ENCODE measurements at places on chromosomes 2 and 18.
A peak's percentile ranks its signal among the peaks of the same experiment; 100 is the strongest.

DNA sequence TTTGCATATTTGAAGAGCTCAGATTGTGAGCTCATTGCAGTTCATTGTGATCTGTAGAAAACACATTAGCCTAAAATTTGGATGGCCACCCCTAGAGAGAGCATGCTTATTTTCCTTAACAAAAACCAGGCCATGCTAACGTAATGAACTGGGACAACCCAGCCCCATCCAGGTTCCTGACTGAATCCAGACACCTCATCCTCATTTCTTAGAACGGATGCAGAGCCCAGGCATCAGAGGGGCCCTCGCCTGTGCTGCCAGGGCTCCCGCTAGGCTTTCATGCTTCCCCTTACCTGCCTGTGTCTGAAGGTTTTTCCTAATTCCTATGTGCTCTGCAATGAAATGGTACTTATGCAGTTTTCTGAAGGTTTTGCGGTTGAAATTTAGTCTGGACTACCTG lies 171.1 kb downstream of the CCDC102B start:
- DNase-seq: peak; percentile 10

- no peak for DNase-seq
Measured at GRCh38 chr18:10182009-10182624, 268.3 kb downstream of the VAPA start.

DNA sequence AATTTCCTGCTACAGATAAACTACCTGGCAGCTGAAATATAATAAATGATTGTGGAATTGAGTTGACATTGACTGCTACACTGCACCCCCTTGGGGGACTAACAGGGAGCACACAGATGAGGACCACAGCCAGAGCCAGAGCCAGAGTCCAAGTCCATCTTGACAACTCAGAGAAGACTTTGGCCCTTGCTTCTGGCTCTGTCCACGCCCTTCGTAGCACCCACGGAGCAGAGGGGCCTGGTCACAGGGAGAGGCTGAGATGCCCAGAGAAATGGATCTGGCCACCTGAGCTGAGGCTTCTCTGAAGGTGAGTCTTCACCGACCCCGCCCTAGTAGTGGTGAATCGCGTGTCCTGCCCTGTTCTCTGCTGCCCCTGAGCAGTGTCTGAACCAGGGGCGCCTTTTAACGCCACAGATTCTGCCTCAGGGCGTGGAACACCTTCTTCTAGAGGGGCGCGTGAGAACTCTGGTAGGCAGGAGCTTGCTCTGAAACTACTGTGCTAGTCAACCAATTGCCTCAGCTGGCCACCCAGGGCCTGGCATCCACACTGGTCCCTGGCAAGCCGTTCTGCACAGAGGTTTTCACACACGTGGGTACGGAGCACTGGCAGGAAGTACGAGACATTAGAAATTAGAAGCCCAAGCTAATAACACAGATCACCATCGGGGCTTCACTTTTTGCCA lies 35.7 kb upstream of the MAT2A start:
- no peak for DNase-seq

DNA sequence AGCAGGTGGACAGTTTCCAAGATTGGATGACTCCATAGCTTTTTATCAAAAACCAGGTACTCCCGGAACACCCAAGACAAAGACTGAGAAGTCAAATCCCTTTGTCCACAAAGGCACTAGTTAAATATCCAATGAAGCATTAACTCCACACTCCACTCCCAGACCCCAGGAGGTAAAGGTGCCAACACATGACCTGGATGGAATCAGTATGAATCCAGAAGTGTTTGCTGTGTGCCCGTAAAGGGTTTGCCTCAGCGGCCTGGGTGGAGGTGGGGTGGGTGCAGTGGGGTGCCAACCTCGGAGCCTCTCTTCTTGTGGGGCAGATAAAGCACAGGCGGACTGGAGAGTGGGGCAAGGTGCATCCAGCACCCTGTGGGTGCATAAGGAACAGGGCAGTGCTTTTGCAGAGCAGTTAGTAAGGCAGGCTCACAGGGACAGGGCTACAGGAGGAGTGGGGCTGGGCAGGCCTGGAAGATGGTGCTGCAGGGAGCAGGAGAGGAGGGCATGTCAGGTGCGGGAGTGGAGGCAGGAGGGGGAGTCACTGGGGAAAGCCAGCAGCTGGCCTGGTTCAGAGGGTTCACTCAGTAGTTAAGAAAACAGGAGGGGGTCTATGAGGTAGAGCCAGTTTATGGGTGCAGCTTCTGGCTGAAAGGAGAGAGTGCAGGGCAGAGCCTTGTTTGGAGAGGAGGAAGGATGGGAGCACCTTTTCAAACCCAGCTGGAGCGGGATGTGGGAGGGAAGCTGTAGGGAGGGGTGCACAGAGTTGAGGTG lies 208.4 kb upstream of the SMAD2 start:
- DNase-seq: no peak

- no peak for DNase-seq
Measured at GRCh38 chr2:79086255-79086654, 1.5 kb downstream of the REG1B start.

DNA sequence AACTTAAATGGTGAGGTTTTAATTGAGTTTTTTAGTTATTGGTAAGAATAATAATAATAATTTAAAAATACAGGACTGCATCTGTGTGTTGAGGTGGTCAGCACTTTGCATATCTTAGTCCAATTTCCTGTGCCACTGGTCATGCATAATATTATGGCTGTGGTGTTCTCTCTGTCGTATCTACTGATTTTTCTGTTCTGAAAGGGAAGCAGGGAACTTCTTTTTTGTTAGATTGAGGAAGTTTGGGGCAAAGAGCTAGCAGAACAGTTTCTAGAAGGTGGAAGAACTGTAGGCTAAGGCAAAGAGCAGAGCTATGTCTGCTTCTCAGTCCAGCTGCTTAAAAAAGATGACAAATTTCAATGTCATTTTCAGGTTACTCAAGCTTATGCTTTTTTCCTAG lies 74.3 kb downstream of the XRCC5 start:
- DNase-seq: no peak

GRCh38 chr2:20616341-20616871 lies 34.5 kb downstream of the HS1BP3 start:
- DNase-seq: no peak

GRCh38 chr2:240557808-240558207 lies at the start of gene ANKMY1:
Gene ANKMY1 (minus strand): TSS chr2:240557988. CDS start chr2:240557335, 653 bp downstream.
- DNase-seq: peak; percentile 84

DNA sequence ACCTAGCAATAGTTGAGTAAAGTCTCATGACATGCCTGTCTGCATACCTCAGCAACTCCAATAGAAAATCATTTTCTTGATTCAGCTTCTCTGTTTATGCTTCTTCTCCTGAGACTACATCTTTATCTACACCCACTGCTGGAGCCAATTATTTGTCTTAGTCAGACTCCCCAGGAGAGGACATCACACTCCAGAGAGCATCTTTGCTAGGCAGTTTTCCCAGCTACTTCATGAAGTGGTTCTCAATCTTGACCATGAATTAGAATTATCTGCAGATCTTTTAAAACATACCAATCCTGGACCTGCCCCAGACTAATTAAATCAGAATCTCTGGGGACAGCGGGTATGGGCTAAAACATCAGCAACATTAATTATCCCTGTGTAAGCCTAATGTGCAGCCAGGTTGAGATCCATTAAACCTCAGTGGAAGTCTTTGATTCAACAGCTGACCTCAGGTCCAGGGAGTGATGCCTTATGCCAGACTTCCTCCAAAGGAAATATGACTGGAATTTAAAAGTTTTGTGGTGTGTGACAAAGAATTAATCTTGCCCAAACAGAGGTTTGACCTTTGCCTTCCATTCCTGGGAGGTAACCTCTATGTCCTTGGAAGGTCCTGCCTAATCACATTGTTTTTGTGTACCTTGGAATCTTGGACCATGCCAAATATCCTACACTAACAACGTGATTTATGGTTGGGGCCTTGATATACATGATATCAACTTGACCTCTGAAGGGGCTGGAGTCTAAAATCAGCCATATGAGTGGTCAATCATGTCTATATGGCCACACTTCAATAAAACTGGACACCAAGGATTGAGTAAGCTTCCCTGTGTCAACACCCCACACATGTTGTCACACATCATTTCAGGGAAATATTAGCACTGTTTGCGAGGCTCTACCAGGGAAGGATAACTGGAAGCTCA lies 99.3 kb upstream of the DNAJC10 start:
- DNase-seq: no peak

GRCh38 chr2:109448207-109448606 lies 165.6 kb downstream of the SEPTIN10 start:
- no peak for DNase-seq

DNA sequence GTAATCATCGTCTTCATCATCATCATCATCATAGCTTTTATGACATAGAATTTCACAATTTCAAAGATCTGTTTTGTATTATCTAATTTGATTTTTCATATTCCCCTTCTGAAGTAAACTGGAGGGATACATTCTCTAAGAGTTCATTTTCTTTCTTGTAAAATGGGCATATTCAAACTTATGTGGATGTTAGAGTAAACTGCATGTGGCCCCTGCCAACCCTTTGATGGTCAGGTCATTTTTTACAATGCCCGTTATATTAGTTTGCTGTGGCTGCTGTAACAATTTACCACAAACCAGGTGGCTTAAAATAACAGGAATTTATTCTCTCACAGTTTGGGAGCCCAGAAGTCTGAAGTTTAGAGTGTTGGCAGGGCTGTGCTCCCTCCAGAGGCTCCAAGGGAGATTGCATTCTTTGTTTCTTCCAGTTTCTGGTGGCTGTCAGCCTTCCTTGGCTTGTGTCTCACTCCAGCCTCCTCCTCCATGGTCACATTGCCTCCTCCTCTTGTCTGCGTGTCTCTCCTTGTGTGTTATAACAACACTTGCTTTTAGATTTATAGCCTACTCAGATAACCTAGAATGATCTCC lies 127.5 kb upstream of the MMADHC start:
- DNase-seq: no peak

GRCh38 chr2:177556153-177556552 lies 163.6 kb downstream of the AGPS start:
- no peak for DNase-seq

- DNase-seq: no peak
Measured at GRCh38 chr2:120904379-120904778, 168.7 kb downstream of the GLI2 start.

- peak; percentile 48 for DNase-seq
Measured at GRCh38 chr2:205834796-205835195, 152.5 kb downstream of the NRP2 start.

DNA sequence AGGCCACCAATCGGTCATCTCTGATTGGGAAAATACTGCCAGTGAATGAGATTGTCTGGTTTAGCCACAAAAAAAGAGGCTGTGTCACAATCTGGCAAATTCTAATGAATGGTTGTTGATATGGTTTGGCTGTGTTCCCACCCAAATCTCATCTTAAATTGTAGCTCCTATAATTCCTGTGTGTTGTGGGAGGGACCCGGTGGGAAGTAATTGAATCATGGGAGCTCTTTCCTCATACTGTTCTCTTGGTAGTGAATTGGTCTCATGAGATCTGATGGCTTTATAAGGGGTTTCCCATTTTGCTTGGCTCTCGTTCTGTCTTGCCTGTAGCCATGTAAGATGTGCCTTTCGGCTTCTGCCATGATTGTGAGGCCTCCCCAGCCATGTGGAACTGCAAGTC lies 838.3 kb downstream of the SLC4A3 start:
- DNase-seq: no peak

DNA sequence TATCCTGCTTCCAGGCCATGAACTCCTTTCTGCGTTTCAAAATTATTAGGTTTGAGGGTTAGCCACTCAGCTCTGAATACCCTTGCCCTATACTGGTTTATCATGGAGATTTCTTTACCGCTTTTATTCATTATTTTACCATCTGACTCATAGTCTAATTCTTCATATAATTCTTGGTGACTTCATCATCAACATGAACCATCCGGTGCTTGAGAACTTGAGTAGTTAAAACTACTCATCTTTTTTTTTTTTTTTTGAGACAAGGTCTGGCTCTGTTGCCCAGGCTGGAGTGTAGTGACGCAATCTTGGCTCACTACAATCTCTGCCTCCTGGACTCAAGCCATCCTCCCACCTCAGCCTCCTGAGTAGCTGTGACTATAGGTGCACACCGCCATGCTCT lies 94.2 kb upstream of the LHCGR start:
- DNase-seq: no peak
